Breast epithelium (tissue), 4 donors: ENCODE measurements at places on chromosomes 2 and 18. TPM values are rescaled to one million over a fixed set of nuclear protein-coding genes. Genes with fewer than 3 reads are reported as not detected.

CYP27A1 gene
- 65.0 TPM for total RNA-seq

- H3K4me1 ChIP-seq: no peaks in the 10 kb centered on the region
- H3K4me3 ChIP-seq: no peak overlapping the region
- DNase-seq: no peak
- H3K27ac ChIP-seq: no peak overlapping the region
These were observed 55.4 kb upstream of the SMIM21 start for GRCh38 chr18:75482880-75483279.

GRCh38 chr2:16613539-16614011 is 52.1 kb downstream of the CYRIA start:
- no peak overlapping the region for H3K27ac ChIP-seq
- DNase-seq: no peak
- no peaks in the 10 kb centered on the region for H3K36me3 ChIP-seq
- peaks cover 8% of the 10 kb centered on the region for H3K4me1 ChIP-seq
- no peak overlapping the region for H3K4me3 ChIP-seq

DNA sequence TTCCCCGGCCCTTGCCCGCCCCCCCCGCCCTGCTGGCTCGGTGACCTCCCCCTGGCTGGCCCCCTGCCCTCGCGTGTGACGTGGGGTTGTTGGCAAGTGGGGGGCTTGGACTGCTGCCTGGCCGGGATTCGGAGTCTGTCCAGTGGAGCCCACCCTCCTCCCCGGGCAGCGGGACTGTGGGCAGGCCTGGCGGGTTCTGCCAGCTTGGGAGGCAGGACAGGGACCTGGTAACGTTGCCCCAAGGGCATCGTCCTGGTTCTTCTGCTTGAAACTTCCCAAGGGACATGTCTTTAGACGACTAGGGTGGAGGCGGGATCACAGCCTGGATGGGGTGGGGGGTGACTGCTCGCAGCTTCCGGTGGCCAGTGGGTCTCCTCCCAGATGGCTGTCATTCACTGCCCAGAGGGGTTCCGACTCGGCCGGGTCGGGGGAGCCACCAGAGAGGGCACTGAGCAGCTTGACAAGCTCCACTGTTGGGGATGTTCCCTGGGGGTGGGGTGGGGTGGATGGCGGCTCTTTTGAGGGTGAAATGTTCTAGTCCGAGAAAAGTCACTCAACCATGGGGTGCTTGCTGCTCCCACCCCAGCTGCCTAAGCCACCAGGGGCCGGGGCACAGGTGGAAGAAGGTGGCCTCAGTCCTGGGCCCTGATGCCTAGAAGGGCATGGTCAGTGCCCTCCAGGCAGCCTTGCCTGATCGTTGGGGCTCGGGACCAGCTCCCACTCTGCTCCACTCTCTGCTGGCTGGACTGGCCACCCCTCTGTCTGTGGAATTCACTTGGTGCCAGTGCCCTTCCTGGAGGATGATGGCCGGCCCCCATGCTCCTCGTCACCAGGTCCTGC is 4.3 kb upstream of the HS6ST1 start:
- H3K4me1 ChIP-seq: peaks cover 4% of the 10 kb centered on the region
- no peaks in the 10 kb centered on the region for H3K27me3 ChIP-seq
- DNase-seq: peak; percentile 51
- H3K4me3 ChIP-seq: peak overlapping the region; percentile 89
- no peaks in the 10 kb centered on the region for H3K36me3 ChIP-seq

GEN1 gene
- 12.7 TPM for total RNA-seq

- H3K27me3 ChIP-seq: no peaks in the 10 kb centered on the region
- no peak overlapping the region for H3K4me3 ChIP-seq
These were observed 407.8 kb upstream of the CDH2 start for GRCh38 chr18:28584731-28585130.

DNA sequence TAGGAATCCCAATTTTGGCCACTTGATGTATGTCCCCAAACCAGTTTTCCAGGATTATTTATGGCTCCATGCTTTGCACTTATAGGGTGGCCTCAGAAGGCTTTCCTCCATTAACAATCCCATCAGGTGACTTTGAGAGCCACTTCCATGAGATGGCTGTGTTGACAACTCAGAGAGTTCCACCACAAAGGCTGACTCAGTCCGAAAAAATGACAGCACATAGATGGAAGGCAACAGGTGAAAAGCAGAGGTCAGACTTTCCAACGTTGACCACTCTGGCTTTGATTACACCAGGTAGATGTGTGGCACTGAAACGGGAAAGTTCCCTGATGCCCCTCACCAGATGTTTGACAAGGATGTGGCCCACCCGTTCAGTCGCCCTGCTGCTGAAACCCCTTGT is 431.4 kb upstream of the TNP1 start:
- DNase-seq: no peak
- H3K4me1 ChIP-seq: no peaks in the 10 kb centered on the region
- H3K27me3 ChIP-seq: no peaks in the 10 kb centered on the region
- H3K4me3 ChIP-seq: no peak overlapping the region
- H3K36me3 ChIP-seq: no peaks in the 10 kb centered on the region

- DNase-seq: no peak
- H3K27ac ChIP-seq: no peak overlapping the region
- no peak overlapping the region for H3K4me3 ChIP-seq
- H3K27me3 ChIP-seq: no peaks in the 10 kb centered on the region
- no peaks in the 10 kb centered on the region for H3K36me3 ChIP-seq
- no peaks in the 10 kb centered on the region for H3K4me1 ChIP-seq
These were observed 4.2 kb downstream of the RNF144A start for GRCh38 chr2:6921321-6921922.

DNA sequence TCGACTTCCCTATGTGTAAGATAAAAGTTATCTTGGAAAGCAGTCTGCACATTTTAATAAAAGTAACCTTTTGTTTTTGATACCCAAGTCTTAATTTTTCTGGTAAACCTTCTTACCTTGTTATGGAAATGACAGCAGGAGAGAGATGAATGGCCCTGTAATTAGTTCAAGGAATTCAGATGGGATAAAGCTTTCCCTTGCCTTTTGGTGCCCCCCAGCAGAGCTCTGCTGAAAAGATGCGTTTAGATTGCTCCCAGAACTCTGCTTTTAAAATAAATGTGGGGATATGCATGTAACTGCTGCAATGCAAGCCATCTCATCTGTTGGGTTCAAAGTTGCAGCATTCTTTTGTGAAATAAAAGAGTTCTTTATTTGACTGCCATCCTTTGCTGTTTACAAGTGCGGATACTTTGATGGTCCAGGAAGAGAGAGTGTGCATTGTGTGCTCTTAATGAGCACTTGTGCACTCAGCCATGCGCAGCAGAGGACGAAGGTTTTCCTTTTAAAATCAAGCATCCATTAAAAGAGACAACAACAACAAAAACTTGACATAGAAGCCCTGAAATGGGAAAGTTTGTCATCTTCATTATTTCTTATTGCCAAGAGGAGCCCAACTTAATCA is 176.7 kb upstream of the ST6GAL2 start:
- H3K4me1 ChIP-seq: no peaks in the 10 kb centered on the region
- no peak overlapping the region for H3K4me3 ChIP-seq
- DNase-seq: no peak
- no peak overlapping the region for H3K27ac ChIP-seq
- H3K36me3 ChIP-seq: no peaks in the 10 kb centered on the region
- H3K27me3 ChIP-seq: no peaks in the 10 kb centered on the region

RFX8 gene
- total RNA-seq: 0.96 TPM

- no peak overlapping the region for H3K27ac ChIP-seq
- H3K4me3 ChIP-seq: no peak overlapping the region
- H3K4me1 ChIP-seq: no peaks in the 10 kb centered on the region
- no peak for DNase-seq
These were observed 35.7 kb downstream of the ACKR3 start for GRCh38 chr2:236605345-236605734.
